NCI-H1930 (cell line): ENCODE measurements at places on chromosomes 7 and 10.

GRCh38 chr7:151058781-151059366, 515 bp upstream of the SLC4A2 start:
- no peak for DNase-seq

GRCh38 chr10:113015201-113015600, 65.2 kb downstream of the TCF7L2 start:
- no peak for DNase-seq

- DNase-seq = no peak
Measured at GRCh38 chr7:75595766-75596165, 103.6 kb downstream of the SPDYE5 start.

DNA sequence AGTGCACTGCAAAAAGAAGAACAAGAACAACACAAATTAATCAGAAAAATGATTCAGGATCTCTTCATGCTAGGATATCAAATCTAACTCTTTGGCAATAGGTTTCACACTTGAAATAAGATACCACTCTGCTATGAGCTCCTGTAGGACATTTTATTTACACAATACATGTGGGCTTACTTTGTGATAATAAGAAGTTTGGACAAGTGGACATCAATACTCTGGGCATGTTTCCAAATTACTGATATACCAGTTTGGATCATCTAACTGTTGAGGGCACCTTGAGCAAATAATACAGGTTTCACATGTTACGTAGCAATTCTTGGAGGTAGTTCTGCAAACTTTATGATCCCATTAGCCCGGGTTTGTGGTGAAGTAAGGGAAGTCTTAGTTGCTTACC, 59.8 kb downstream of the CPVL start:
- no peak for DNase-seq

GRCh38 chr7:27973625-27974024, 207.0 kb downstream of the JAZF1 start:
- DNase-seq = no peak
